Foreskin fibroblast (primary cell): ENCODE measurements at places on chromosomes 1 and 21.

- no peak for DNase-seq
These were observed 21.7 kb upstream of the CPLANE2 start for GRCh38 chr1:16258591-16259135.

DNA sequence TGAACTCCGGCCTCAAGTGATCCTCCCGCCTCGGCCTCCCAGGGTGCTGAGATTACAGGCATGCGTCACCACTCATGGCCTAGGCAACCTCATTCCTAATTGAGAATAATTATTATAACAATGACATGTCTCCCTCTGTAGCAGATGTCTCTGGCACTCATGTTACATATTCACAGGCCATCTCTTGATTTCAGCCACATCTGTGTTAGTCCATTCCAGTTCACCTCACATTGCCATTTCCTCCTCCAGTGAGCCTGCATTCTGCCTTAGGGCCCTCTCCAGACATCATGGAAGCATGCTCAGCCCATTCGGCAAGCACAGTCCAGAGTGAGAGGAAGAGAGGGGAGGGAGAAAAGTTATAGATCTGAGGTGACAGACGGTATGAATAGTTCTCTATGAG, 32.5 kb downstream of the CDKN2C start:
- no peak for DNase-seq

GRCh38 chr1:229822026-229822425, 196.0 kb downstream of the URB2 start:
- DNase-seq: no peak

- no peak for DNase-seq
These were observed 40.1 kb upstream of the TMPRSS15 start for GRCh38 chr21:18443701-18444100.

- peak; percentile 20 for DNase-seq
These were observed 24.9 kb upstream of the CR1L start for GRCh38 chr1:207619871-207620542.

- no peak for DNase-seq
These were observed 36.9 kb upstream of the PADI2 start for GRCh38 chr1:17156108-17156507.
